ENCODE measurements at places on chromosomes 16 and 17.

- peaks cover 38% of the 10 kb centered on the region for H3K4me1 ChIP-seq
- H3K27ac ChIP-seq = no peak overlapping the region
- H3K4me3 ChIP-seq = no peak overlapping the region
- H3K36me3 ChIP-seq = peaks cover 69% of the 10 kb centered on the region
- H3K27me3 ChIP-seq = no peaks in the 10 kb centered on the region
Observed at GRCh38 chr16:10931134-10931533, 11.1 kb downstream of the DEXI start.

GRCh38 chr17:45123076-45123770 is 9.1 kb downstream of the PLCD3 start:
- H3K27ac ChIP-seq = peak overlapping the region; percentile 50
- peaks cover 42% of the 10 kb centered on the region for H3K4me1 ChIP-seq
- H3K27me3 ChIP-seq = no peaks in the 10 kb centered on the region
- no peak for DNase-seq
- peaks cover 27% of the 10 kb centered on the region for H3K36me3 ChIP-seq

DNA sequence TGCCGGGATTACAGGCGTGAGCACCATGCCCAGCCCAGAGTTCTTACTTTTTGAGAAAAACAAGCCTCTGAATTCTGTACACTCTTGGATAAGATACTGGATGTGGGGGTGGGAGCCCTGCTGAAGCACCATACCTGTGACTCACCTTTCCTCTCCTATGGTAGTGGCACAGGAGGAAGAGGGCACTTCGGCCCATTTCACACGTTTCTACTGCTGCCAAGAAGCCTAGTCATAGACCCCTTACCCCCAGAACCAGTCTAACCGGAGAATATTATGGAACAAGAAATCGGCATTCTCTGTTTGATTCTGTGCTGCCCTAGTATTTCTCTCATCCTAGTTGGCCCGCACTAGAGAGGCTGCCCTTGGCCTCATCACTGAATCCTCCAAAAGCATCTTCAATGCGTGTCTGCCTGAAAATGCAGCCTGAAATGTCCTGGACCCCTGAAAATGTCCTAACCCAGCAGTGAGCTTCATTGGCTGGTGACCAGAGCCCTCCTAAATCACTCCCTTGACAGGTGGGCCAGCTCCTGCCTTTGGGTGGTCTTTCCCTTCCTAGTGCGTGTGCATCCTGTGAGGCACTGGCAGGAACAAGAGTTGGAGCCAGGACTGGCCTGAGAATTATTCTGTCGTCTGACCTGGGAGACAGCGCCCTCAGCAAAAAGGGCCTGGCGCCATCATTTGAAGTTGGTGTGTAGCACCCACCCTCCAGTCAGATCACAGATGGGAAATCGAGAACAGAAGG is 37.9 kb downstream of the NDEL1 start:
- no peak overlapping the region for H3K4me3 ChIP-seq
- no peak for DNase-seq
- H3K27me3 ChIP-seq = no peaks in the 10 kb centered on the region
- H3K27ac ChIP-seq = no peak overlapping the region
- H3K4me1 ChIP-seq = peaks cover 16% of the 10 kb centered on the region

DNA sequence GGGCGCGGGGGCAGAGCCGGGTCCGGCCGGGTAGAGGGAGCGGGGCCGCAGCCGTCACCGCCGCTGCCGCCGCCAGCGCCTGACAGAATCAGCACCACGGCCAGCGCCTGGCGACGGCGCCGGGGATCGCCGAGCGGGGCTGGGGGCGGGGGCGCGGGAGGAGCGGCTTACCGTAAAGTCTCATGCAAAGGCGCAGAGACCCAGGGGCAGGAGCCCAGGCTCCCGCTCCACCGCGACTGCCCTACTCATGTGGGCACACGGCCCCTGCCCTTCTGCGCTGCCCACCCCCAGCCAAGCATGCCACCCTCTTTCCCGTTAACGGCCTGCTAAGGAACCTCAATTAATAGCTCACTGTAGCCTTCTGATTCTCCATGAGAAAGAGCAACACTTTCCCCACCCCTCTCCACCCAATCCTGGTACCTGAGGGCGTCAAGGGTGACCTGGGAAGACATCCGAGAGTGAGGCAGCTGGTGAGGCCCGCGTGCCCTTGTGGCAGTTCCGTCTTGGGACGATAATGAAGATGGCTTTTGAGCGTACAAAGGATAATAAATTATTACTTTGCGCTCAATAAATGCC is at the start of gene SEZ6:
SEZ6 (minus strand) TSS at position 98 of the 576 bp plus-strand sequence. CDS start 164 bp downstream, outside the sequence.
- no peak for DNase-seq
- no peak within 1 kb of the TSS for H3K4me3 ChIP-seq
- no peaks in the 10 kb centered on the region for H3K36me3 ChIP-seq
- no peaks in the 10 kb centered on the region for H3K4me1 ChIP-seq
- peaks cover 54% of the 10 kb centered on the region for H3K27me3 ChIP-seq

DNA sequence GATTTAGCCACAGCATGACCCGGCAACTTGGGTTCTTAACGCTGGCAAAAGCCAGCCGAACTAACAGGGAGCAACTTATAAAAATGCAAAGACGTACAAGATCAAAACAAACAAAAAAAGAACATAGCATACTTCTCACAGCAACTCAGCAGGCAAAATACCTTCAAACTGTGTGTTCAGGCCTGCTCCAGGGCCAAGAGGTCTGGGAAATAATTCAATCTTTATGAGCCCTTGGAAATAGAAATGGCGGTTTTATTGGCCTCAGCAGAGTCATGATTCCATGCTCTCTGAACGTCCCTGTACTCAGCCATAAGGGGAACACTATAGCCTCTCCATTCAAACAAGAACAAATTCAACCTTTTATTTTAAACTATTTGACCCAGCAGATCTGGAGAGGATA is 101.3 kb upstream of the C17orf78 start:
- H3K4me3 ChIP-seq = no peak overlapping the region
- peaks cover 19% of the 10 kb centered on the region for H3K4me1 ChIP-seq
- no peaks in the 10 kb centered on the region for H3K27me3 ChIP-seq
- no peak for DNase-seq
- H3K36me3 ChIP-seq = peaks cover 5% of the 10 kb centered on the region

- H3K4me3 ChIP-seq = peak overlapping the region; percentile 83
- peaks cover 58% of the 10 kb centered on the region for H3K36me3 ChIP-seq
- no peaks in the 10 kb centered on the region for H3K27me3 ChIP-seq
- peaks cover 42% of the 10 kb centered on the region for H3K4me1 ChIP-seq
Observed at GRCh38 chr17:7574176-7574953, 5.1 kb upstream of the CD68 start.

DNA sequence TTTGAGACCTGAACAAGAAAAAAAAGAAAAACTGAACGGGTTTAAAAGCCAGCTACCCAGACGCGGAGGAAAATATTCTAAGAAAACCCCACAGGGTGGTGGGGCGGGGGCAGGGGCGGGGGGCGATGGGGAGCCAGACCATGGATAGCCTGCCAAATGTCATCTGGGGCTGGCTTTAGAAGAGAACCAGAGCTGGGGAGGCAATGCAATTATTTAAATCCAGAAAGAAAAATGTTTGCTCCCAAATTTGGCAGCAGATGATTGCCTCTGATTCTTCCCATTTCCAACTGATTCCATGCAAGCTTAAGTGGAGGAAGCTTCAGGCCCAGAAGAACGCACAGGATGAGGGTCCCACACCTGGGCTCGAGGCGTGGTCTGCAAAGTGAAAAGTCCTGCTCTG is 34.8 kb downstream of the ZNF423 start:
- H3K4me1 ChIP-seq = no peaks in the 10 kb centered on the region
- H3K36me3 ChIP-seq = no peaks in the 10 kb centered on the region
- H3K27me3 ChIP-seq = no peaks in the 10 kb centered on the region
- no peak overlapping the region for H3K4me3 ChIP-seq
- no peak for DNase-seq
- no peak overlapping the region for H3K27ac ChIP-seq

DNA sequence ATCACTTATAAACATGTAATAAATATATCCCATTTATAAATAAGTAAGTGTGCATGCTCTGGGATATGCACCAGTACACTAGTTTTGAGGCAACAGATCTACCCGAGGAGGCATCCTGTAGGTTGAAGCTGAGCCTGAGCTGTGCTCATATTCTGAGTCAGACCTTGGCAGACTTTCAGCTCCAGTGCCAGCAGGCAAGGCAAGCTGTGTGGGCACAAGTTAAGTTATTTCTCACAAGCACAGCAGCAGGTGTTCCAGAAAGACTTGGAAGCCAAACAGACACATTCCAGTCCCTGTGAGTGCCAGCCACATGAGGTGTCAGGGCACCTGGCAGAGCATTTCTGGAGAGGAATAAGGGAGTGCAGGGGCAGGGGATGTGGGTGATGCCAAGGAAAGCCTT is 1.3 kb upstream of the CLEC19A start:
- H3K4me3 ChIP-seq = no peak overlapping the region
- H3K27me3 ChIP-seq = no peaks in the 10 kb centered on the region
- no peak for DNase-seq
- no peaks in the 10 kb centered on the region for H3K36me3 ChIP-seq

DNA sequence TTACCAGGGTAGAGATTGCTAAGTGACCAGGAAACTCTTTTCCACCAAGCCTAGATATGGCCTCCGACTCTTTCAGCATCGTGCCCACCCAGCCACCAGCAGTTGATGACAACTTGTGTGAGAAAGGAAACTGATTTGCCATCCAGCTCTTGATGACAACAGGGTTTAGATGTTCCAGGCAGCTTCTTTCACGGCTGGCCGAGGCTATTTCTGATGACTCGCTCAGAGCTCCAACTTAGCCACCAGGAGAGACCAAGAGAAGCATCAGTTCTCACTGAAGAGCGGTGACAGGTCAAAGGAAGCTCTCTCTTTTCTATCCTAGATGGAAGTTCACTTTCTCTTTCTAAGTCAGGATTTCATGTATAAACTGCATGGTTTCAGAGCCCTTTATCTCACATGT is 61.2 kb downstream of the MPHOSPH6 start:
- no peak overlapping the region for H3K4me3 ChIP-seq
- H3K36me3 ChIP-seq = no peaks in the 10 kb centered on the region
- H3K4me1 ChIP-seq = no peaks in the 10 kb centered on the region
- no peaks in the 10 kb centered on the region for H3K27me3 ChIP-seq
- no peak overlapping the region for H3K27ac ChIP-seq
- no peak for DNase-seq

DNA sequence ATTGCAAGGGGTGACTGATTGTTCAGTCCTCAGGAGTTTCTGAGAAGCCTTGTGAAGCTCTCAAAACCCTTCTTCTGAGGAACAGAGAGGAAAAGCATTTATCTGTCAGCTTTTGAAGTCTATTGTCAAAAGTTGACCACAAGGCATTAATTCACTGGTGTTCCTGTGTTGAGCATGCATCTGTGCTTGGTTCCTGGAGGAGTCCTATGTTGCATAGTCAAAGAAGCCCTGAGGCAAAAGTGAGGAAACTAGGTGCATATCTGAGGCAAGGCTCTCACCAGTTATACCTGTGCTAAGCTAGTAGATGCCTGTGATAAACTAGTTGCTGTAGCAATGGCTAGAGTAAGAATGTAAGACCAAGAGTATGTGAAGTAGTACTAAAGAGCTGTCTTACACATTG is 1.8 kb upstream of the HEATR6 start:
- no peaks in the 10 kb centered on the region for H3K36me3 ChIP-seq
- H3K27ac ChIP-seq = no peak overlapping the region
- no peaks in the 10 kb centered on the region for H3K27me3 ChIP-seq
- peaks cover 24% of the 10 kb centered on the region for H3K4me1 ChIP-seq
